ENCODE measurements at places on chromosomes 5 and 9.
A peak's percentile ranks its signal among the peaks of the same experiment; 100 is the strongest.

GRCh38 chr5:95081500-95081960 lies 203.4 kb downstream of the MCTP1 start:
- DNase-seq = no peak
- no peaks in the 10 kb centered on the region for H3K4me1 ChIP-seq
- no peaks in the 10 kb centered on the region for H3K36me3 ChIP-seq
- no peaks in the 10 kb centered on the region for H3K27me3 ChIP-seq
- H3K27ac ChIP-seq = no peak overlapping the region

DNA sequence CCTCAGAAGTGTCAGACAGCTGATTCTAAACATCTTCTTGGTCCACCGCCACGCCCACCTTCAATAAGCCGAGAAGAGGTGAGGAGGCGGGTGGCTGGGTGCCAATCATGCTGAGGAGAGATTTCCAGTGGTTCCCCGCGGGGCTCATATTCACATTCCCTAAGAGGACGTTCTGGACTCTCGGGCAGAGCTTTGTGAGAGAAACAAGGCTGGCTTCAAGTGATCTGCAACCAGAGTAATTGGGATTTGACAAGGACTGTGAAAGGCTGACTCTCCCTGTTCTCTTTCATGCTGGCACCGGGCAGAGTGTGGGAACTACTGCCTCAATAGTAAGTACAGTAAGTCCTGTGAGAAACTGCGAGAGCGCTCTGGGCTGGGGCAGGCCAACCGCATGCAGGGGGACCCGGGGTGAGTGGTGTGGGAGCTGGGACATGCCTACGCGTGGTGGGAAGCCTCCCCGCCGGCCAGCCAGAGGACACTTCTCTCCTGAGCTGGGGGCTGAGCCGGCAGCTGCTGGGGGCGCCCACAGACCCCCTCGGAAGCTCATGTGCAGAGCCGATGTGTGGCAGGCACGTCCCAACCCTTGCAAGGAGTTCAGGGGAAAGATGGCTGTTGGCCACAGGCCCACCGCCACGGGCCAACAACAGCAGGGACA lies 110.9 kb downstream of the LIFR start:
- no peak overlapping the region for H3K27ac ChIP-seq
- no peaks in the 10 kb centered on the region for H3K27me3 ChIP-seq
- H3K36me3 ChIP-seq = no peaks in the 10 kb centered on the region
- H3K4me3 ChIP-seq = peak overlapping the region; percentile 10
- H3K4me1 ChIP-seq = no peaks in the 10 kb centered on the region

DNA sequence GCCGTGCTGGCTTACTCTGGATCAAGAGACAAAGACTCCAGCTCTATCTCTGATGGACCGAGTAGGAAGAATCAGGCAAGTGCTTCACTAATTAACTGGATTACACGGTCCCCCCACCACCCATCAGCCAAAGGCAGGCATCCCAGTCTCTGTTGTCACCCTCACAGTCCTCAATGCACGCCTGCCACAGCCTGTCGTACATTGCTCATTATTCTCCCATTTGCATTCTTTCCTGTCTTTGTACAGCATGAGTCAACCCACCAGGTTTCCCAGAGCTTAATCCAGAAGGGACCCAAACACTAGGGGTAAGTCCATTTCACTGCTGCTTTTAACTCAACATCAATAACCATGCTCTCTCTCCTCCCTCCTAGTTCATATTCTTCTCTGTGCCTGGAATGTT lies 44.4 kb downstream of the PCA3 start:
- DNase-seq = no peak
- no peaks in the 10 kb centered on the region for H3K4me1 ChIP-seq
- H3K27ac ChIP-seq = no peak overlapping the region
- no peak overlapping the region for H3K4me3 ChIP-seq

GRCh38 chr5:168612996-168613395 lies 33.8 kb upstream of the PANK3 start:
- H3K27me3 ChIP-seq = no peaks in the 10 kb centered on the region
- no peaks in the 10 kb centered on the region for H3K36me3 ChIP-seq
- no peak overlapping the region for H3K27ac ChIP-seq
- H3K4me1 ChIP-seq = no peaks in the 10 kb centered on the region

DNA sequence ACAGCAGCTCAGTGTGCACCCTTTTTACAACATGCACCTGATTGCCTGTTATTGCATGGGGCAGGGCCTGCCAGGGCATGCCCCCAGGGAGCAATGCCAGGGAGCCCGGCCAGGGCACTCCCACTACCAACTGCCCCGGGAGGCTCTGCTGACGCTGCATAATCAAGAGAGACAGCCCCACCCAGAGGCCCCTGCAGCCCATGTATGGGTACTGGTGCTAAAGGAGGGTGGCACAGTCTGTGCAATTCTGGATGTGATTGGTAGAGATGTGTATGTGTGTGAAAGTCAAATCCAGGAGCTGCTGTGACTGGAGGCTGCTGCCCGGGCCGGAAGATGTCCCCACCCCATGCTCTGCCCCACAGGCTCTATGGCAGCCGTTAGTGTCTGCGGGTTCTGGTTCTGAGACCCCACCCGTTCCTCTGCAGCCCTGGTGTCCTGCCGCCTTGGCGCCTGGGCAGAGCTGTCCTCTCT lies 3.9 kb upstream of the NEURL1B start:
- H3K4me1 ChIP-seq = peaks cover 3% of the 10 kb centered on the region
- no peaks in the 10 kb centered on the region for H3K27me3 ChIP-seq
- H3K4me3 ChIP-seq = no peak overlapping the region
- no peak for DNase-seq

DNA sequence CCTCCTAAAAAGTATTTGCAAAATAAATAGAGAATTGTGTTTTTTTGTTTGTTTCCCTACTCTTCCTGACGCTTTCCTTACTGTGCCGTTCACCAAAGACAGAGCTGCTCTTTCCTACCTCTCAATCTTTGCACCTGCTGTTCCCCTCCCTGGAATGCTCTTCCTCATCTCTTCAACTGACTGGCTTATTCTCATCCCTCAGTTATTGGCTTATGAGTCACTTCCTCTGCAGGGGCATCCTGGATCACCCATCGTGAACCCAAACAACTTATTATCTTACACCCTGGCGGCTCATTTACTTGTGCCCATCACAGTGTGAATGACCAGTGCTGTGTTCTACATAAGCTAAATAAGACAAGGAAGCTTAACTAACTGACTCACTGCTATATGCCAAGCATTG lies 36.1 kb upstream of the CCNG1 start:
- H3K4me3 ChIP-seq = no peak overlapping the region
- no peaks in the 10 kb centered on the region for H3K4me1 ChIP-seq
- no peaks in the 10 kb centered on the region for H3K36me3 ChIP-seq
- H3K27ac ChIP-seq = no peak overlapping the region
- DNase-seq = no peak
